RWPE1 (cell line): ENCODE measurements at places on chromosomes 1 and 21.

- no peak for DNase-seq
Observed at GRCh38 chr1:85604298-85604997, 23.9 kb downstream of the CCN1 start.

- peak; percentile 14 for DNase-seq
Observed at GRCh38 chr1:239566074-239566473, 179.7 kb downstream of the CHRM3 start.

DNA sequence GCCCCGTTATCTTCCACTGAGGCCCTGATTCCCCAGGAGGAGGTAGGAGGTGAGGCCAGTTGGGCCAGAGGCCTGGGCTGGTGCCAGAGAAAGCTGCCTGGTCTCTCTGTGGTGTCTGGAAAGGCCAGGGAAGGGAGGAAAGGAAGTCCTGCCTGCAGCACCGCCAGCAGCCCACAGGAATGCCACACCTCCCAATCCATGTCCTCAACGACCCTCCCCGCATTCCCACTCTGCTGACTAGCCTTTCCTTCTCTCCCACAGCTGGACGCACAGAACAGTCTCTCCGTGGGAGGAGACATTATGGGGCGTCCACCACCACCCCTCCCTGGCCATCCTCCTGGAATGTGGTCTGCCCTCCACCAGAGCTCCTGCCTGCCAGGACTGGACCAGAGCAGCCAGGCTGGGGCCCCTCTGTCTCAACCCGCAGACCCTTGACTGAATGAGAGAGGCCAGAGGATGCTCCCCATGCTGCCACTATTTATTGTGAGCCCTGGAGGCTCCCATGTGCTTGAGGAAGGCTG, 18.0 kb downstream of the CSF1 start:
- DNase-seq, result peak; percentile 15

DNA sequence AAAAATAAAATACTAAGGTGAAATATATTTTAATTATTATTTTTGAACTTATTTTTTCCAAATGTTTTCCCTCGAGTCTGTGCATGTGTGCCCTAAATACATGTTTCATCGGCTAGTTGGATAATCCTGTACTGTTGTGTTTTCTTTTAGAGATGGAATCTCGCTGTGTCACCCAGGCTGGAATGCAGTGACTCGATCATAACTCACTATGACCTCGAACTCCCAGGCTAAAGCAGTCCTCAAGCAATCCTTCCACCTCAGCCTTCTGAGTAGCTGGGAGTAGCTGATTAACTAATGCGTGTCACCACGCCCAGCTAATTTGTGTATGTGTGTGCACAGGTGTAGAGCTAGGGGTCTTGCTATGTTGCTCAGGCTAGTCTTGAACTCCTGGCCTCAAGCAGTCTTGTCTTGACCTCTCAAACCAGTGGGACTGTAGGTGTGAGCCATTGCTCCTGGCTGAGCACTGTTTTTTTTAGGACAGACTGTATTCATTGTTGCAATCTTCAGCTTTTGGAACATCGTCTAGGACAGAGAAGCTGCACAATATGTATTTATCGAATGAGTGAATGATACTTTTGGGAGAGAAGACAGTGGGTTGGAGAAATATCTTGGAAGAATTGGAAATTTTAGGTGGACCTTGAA, 4.8 kb upstream of the TMCO1 start:
- DNase-seq, result peak; percentile 60
